AG08395 (cell line): ENCODE measurements at places on chromosomes 12 and 14.

DNA sequence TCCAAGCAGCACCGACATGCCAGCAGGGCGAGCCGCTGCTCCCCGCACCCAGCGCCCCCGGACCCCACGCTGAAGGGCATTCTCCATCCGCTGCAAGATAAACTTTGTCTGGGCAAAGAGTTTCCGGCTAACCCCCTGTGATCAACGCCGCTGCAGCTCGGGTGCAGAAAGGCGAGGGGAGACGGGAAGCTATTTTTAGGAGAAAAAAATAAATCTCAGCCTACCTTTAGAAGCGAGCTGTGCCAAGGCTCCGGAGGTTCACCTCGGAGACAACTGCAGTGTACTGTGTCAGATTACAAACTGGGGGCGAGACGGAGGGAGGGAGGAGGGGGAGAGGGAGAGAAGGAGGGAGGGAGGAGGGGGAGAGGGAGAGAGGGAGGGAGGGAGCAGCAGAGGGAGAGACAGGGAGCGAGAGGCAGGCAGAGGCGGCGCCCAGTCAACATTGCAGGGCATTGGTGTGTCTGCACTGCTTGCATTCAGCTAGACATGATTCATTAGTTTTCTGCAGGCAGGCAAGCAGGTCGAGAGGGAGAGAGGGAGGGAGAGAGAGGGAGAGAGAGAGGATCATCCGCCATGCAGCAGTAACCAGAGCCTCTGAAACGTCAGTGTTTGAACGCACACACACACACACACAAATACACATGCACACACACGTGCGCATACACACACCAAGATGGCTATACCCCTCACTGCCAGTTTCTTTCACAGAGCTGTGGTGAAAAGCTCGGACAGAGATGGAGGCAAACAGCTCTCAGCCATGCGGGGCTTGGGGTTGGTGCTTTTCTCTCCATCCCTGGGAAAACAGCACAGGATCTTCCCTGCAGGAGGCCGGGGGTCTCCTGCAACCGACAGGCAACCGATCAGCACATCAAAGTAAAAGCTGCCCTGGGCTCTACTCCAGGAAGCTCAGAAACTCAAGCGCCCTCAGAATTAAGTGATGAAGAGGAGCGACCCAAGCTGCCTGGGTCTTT, at the start of gene RIMBP2:
Gene RIMBP2 (minus strand): TSS at position 302 of the 971 bp plus-strand sequence. CDS start 237,286 bp downstream, outside the sequence.
- DNase-seq, result no peak

- no peak for DNase-seq
Observed at GRCh38 chr12:9897535-9897934, 16.2 kb downstream of the KLRF2 start.

DNA sequence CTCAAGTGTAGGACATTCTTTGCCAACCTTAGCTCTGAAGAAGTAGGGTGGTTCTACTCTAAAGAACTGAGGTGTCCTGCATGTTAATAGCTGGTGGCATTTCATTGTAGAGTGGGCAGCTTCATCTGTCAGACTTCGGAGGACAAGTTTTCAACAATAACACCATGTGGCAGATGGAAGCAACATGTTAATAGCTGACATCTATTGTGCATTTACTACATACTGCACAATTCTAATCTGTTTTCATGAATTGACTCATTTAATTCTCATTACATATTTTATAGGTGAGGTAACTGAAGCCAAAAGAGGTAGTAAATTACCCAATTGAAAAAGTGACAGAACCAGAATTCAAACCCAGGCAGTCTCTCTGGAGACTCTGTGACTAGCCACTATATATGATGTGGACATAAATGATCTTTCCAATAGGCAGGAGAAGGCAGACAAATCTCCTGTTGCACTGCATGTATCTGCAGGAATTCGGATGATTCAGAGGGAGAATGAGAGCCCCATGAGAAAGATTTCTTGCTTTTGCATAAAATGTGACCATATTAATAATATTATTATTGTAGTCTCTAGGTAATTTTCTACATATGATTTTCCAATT, 137.2 kb upstream of the E2F7 start:
- DNase-seq, result peak; percentile 6

GRCh38 chr12:120225852-120226640, 25.1 kb upstream of the RPLP0 start:
- DNase-seq, result no peak

GRCh38 chr14:59330455-59330854, 134.7 kb downstream of the GPR135 start:
- DNase-seq, result no peak

- peak; percentile 12 for DNase-seq
Observed at GRCh38 chr12:93896427-93896826, 219.3 kb downstream of the CRADD start.

DNA sequence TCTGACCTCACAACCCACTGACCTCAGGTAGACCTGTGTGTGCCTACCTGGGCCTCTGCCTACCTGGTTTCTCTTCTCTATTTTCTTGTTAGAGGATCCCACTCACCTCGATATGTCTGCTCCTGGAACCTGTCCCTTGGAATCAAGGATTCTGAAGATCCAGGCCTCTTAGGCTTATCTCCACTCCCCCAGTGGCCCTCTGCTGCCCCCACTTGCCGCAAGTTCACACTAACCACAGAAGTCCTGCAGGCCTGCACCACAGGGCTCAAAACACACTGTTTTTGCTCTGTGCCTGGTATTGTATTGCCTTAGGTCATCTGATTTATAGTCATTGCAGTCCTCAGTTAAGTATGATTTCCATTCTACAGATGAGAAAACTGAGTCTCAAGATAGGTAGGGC, 15.3 kb upstream of the NRXN3 start:
- no peak for DNase-seq

- no peak for DNase-seq
Observed at GRCh38 chr12:75981247-75982168, 50.1 kb downstream of the PHLDA1 start.

DNA sequence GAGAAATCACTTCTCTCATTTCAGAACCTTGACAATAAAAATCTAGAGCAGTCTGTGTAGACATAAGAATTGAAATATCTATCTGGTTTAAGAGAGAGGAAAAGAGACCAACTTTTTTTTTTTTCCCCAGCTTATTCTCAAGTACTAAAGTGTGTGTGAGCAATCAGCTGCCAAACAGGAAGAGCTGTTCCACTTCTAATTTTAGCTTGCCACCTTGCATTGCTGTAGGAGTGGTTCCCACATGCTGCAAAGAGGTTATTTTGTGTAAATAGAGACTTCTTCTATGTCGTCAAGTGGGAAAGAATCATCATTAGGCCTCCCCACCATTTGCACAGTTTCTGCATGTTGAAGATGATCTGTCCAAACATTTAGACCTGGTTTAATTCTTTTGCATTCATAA, 142.6 kb downstream of the NPAS3 start:
- DNase-seq, result no peak

GRCh38 chr14:75487155-75487671, 35.1 kb upstream of the BATF start:
- DNase-seq, result no peak

DNA sequence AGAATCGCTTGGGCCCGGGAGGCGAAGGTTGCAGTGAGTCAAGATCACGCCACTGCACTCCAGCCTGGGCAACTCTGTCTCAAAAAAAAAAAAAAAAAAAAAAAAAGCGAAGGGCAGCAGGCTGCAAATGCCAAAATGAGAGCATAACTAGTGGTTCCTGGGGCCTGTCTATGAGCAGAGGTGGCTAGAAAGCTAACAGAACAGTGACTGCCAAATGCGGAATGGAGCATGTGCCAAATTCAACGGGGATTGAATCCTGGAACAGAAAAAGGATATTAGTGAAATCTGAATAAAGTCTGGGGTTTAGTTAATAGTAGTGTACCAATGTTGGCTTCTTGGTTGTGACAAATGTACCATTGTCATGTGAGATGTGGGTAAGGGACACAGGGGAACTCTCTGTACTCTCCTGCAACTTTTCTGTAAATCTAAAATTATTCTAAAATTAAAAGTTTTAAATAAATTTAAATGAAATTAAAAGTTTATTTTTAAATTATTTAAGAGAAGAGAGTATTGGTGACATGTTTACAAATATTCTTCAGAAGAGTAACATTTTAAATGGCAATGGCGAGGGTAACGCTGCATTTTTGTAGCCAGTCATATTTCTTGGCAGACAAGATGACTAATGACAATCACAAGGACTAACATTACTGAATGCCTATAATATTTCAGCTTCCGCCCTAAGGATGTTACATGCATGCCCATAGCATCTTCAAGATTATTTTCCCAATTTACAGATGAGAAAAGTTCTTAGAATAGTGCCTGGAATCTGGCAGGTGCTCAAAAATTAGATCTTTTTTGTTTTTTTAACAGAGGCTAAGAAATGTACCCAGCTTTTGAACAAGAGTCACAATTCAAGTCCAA, 28.9 kb upstream of the NUDT4 start:
- DNase-seq, result no peak

- DNase-seq, result no peak
Observed at GRCh38 chr12:26704214-26704613, 128.8 kb downstream of the ITPR2 start.

- no peak for DNase-seq
Observed at GRCh38 chr12:14803830-14804160, 325 bp downstream of the C12orf60 start.

DNA sequence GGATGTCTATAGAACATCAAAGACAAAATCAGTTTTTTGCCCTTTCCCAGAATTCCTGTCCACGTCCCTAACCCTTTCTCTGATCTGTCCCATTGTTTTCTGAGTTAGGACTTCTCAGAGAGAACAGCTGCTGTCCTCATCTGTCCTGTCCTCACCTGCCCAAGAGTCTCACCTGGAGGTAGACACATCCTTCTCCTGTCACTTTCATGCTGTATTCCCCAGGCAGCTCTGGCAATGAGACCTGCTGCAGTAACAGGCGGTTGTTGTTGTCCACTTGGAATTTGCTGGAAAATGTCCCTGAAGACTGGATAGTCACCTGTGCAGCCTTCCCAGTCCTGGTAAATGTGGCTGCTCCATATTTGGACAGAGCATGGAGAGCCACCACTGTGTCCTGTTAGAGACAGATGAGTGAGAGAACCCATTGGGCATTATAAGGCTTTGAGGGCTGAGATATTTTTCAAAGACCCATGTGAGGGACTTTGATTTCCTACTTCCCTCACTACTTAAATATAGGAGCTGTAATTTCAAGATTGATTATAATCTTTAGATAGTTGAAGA, 43.2 kb downstream of the A2M start:
- no peak for DNase-seq

- no peak for DNase-seq
Observed at GRCh38 chr14:69378274-69378673, 19.8 kb downstream of the ERH start.

DNA sequence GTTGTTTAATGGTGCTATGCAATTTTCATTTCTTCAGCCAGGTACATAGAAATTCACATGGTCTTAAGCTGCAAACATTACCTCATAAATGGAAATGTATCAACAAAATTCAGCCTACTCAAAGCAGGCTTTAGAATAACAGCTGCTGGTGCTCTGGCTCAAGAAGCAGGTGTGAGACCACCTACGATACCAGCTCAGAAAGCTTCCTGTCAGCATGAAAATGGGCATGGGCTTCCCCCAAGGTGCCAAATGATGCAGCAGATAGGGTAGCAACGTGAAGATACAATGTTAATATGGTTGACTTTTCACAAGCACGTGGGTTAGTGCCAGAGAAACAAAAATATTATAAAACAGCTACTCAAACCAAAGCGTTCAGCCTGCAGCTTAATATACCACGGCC, 343.4 kb upstream of the PRICKLE1 start:
- no peak for DNase-seq

GRCh38 chr14:44286201-44286600, 220.9 kb downstream of the FSCB start:
- no peak for DNase-seq

DNA sequence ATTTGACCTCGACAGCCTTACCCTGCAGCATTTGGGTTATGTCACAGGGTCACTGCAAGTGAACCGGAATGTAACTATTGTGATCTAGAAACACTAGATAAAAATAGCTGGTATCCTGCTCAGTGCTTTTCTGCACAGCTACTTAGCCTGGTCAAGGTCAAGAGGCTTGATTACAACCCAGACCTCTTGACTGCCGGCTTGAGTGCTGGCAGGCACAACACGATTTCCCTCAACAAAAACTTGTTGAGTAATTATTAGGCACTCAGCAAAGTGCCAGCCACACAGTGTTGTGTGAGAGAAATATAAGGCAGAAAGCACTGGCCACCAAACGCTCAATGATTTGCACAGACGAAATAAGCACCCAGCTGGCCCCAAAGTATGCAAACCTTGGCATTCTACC, 156.7 kb downstream of the NUAK1 start:
- no peak for DNase-seq

DNA sequence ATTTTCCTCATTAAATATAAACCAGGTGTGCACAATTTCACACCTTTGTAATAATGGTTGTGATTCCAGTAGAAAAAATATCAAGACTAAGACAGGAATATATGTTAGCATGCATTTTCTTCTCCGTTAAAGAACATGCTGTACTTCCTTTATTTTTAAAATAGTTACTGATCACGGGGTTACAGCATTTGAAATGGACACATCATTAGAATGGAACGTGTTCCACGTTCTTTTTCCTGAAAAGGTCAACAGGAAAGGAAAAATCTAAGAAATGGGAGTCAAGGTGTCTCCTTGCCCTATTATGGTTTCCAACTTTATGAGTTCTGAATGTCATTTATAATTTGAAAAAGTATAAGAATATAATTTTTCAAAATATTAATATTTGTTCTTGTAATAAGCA, 1325.7 kb downstream of the SLC16A7 start:
- DNase-seq, result no peak

DNA sequence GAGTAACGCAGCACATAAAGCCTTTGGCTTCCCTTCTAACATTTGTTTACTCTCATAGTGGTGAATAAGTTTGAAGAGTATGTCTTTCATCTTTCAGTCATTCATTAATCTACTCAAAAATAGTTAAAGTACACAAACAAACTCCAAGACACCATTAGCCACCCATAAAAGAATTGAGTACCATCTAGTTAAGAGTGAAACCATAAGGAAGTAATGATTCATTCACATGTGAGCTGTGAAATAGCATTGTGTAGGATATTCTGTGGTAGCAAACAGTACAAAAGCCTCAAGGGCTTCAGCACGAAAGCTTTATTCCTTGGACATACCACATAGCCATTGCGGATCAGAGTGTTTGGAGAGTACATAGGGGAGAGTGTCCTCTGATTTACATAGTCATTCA, 13.9 kb downstream of the SYT1 start:
- no peak for DNase-seq

DNA sequence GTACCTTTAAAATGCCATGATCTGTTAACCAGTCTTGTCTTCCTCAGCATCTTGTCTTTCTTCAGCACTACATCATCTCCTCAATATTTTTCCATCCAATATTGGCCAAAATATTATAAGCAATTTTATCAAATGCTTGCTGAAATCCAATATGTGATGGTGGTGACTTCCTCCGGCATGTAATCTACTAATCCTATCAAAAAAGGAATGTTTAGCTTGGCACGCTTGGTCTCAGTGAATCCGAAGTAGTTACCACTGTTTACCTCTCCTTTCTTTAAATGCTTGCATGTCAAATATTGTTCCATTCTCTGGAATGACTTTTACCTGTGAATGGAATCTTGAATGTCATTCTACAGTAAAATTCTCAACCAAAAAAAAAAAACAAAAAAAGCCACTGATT, 72.3 kb upstream of the EEA1 start:
- no peak for DNase-seq
